ENCODE measurements at places on chromosomes 5 and 9. TPM values are rescaled to one million over a fixed set of nuclear protein-coding genes. Genes with fewer than 3 reads are reported as not detected.

DNA sequence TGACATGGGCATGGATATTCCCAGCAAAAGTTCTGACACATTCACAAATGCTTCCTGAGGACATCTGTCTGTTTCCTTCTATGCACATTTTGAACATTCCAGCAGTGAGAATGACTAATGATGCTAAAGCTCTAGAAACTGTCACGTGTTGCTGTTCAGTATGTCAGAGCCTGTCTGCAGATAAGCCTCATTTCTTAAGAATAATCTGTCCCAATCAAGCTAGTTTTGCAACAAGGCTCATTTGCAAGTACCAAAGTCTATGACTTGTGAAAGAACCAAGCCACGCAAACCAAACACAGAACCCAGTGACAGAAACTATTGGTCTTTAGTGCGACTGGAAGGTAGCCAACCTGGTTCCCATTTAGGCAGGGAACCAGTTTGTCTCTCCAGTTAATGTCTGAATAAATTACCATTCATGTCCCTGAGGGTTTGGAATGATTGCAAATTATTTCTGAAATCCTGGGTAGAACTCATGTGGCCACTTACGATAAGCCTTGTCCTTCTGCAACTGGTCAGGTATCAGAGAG, 178.5 kb downstream of the C9orf152 start:
- DNase-seq: no peak

GRCh38 chr5:173534031-173534430, 82.4 kb downstream of the BOD1 start:
- no peak for DNase-seq

- DNase-seq: no peak
These were observed 5.2 kb downstream of the BDP1 start for GRCh38 chr5:71460693-71461092.

GRCh38 chr9:110320651-110321445, 16.8 kb downstream of the TXNDC8 start:
- DNase-seq: no peak

GRCh38 chr5:61586096-61587084, 254.3 kb downstream of the ZSWIM6 start:
- DNase-seq: no peak

GRCh38 chr5:149504677-149505076, 46.6 kb downstream of the CSNK1A1 start:
- DNase-seq: no peak

- DNase-seq: no peak
These were observed 373 bp downstream of the FBXW5 start for GRCh38 chr9:136944212-136944518.

- DNase-seq: no peak
These were observed 51.0 kb upstream of the IFNK start for GRCh38 chr9:27473111-27473529.

- no peak for DNase-seq
These were observed 236.2 kb downstream of the IRX2 start for GRCh38 chr5:2515180-2515764.

DNA sequence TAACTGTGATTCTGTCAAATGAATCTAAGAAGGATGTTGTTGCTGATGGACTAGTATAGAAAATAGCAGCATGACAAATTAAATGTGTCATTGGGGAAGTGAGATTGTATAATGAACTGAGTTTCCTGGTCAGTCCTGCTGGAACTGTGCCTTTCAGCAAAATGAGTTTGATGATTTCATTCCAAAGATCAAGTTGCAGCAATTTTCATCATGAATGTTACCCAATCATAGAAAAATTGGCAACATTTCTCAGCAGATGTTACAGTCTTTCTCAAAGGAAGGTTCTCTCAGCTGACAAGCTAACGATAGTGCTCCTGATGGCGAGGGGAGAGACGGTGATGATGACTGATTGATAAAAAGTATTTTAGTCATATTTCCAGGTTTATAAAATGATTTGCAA, 10.7 kb downstream of the PCDHAC2 start:
- DNase-seq: no peak

DNA sequence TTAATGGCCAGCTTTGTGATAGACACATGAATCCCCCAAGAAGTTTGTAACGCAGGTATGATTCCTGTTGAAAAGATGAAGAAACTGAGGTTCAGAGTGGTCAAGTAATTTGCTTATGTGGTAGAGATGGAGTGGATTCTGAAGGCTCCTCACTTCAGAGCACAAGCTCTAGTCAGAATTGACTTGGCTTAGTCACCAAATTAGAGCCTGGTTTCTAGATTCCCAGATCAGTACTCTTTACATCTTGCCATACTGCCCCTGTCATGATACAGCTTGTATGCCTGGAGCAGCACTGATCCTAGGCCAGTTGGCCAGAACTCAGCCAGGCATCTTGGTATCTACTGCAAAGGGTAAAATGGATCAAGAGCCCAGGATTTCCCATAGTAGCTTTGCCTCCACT, 284.4 kb upstream of the RFX3 start:
- DNase-seq: no peak

DNA sequence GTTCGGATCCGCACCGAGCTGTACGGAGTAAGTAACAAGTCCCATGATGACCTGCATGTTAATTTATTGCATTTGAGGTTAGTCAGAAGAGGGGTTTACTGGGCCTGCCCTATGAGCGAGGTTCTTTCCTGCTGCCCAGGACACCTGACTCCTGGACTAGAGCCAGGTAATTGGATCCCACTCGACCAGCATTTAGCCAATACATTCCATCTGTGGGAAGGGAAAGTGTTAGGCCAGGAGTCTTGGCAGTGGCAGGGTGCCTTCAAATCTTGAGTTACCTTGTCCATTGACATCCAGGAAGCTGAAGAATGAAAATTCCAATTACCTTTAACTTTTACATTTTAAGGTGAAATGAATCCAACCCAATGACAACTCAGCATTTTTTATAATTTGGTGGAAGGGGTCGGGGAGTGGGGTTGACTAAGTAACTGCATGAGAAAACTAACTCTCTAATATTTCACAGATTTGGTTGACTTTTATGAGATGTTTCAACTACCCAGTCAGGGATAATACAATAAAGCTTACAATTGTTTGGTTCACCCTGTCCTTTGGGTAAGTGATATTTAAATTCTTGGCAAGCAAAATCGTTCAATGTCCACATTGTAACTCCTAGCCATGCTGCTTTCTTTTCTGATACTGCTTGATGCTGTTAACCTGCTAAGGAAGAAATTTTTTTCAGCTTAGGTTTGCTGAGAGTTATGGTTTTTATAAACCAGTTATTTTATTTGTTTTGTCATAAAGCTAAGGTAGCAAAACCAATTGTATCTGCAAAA, 111.6 kb upstream of the IQGAP2 start:
- DNase-seq: no peak

DNA sequence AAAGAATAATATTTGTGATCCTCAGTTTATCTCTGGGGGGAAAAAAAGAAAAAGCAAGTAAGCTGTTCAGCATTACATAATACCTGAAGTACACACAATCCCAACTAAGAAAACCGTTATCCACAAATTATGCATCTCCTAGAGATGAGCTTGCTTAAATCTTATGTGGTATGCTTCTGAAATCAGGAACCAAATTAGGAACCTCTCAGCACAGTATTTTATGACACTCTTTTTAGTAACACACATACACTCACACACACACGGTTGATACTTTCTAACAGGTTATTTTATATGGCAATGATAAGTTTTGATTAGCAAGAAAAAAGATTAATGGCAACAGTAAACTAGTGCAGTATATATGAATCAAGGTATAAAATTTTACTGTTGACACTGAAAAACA, 1.2 kb upstream of the ZNF510 start:
- no peak for DNase-seq

DNA sequence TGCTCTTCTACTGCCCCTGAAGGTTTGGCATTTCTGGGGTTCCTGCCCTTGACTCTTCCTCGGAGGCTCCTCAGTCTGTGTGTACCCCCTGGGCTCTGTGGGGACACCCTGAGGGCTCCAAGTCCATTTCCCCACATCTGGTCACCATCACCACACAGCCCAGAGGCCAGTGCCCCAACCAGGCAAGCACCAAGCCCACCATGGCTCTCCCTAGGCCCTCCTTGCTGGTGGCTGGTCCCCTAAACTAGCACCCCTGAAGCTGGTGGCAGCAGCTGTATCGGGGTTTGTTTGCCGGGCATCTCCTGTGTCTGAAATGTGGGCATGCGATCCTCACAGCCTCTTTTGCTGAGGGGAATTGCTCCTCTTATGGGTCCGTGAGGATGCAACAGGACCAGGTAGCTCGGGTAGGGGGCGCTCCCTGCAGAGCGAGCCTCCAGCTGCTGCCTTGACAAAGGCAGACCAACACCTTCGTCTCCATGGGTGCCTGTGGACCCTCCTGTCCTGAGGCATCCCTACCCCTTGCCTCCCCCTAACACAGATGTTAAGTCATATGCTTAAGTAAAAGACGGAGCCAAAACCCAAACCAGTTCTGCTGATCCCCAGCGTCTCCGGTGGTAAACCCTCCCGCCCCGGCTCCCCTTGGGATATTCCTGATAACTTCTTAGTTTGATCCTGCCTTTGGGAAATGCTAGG, 138.9 kb upstream of the IRX4 start:
- DNase-seq: no peak

GRCh38 chr5:51345106-51345505, 38.1 kb upstream of the ISL1 start:
- no peak for DNase-seq

- no peak for DNase-seq
These were observed 99.6 kb downstream of the BASP1 start for GRCh38 chr5:17316970-17317459.

GRCh38 chr5:175354964-175355363, 89.0 kb downstream of the DRD1 start:
- no peak for DNase-seq

The EGR1 gene
- total RNA-seq: 5.5 TPM

The IL5 gene
- total RNA-seq: not detected

The NEURL1B gene
- total RNA-seq: 37.1 TPM

The DPYSL3 gene
- total RNA-seq: 22.1 TPM

The CYSRT1 gene
- not detected for total RNA-seq

The KDM3B gene
- total RNA-seq: 36.3 TPM

The CYLC2 gene
- not detected for total RNA-seq

The NKD2 gene
- 4.4 TPM for total RNA-seq

The TMEM38B gene
- total RNA-seq: 57.2 TPM

The DCP2 gene
- 18.1 TPM for total RNA-seq
